ENCODE measurements at places on chromosomes 1 and 21.

DNA sequence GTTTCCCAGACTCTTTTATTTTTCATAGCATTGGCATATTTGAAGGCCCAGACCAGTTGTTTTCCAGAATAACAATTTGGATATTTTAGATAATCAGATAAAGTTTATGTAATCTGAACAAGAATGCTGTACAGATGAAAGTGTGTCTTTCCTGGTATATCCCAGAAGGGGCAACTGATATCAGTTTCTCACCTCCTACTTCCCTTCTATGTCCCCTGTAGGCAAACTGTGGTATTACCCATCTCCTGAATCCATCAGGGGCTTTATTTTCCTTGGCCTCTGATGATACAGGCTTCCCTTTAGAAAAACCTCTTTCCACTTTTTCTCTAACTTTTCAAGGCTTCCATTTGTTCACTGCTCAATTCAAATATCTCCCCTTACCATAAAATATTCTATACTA lies 87.5 kb upstream of the RGS1 start:
- no peak for DNase-seq

DNA sequence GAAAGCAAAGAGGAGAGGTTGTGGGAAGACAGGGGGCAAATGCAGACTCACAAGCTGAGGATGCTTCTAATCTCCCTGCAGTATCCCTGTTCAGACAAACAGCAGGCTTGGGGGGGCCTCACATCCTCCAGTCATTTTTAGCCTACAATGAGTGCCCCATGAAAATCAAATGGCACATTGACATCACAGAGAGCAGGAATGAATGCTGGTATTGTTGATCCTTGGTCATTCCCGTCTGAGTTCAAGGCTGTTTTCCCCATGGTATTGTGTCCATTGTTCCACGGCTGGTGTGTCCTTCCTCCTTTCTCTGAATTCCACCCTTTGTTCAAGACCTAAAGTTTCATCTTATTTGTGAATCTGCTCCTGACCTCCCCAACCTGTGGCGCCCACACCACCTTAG lies 545.6 kb downstream of the AJAP1 start:
- no peak for DNase-seq

DNA sequence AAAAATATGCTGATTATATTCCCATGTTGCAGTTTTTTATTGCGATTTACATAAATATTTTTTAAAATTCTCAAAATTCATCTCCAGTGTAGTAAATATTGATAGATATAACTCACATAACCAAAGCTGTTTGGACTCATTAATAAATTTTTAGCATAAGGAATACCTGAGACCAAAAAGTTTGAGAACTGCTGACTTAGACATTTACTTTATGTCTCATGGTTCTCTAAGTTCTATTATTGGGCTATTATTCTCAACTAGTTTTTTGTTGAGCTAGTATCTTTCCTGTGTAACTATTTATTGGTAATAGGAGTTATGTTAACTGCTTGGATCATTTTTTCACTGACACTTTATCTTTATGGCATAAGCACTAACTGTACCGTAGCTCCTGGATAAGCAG lies 1069.6 kb downstream of the ADGRL2 start:
- no peak for DNase-seq

DNA sequence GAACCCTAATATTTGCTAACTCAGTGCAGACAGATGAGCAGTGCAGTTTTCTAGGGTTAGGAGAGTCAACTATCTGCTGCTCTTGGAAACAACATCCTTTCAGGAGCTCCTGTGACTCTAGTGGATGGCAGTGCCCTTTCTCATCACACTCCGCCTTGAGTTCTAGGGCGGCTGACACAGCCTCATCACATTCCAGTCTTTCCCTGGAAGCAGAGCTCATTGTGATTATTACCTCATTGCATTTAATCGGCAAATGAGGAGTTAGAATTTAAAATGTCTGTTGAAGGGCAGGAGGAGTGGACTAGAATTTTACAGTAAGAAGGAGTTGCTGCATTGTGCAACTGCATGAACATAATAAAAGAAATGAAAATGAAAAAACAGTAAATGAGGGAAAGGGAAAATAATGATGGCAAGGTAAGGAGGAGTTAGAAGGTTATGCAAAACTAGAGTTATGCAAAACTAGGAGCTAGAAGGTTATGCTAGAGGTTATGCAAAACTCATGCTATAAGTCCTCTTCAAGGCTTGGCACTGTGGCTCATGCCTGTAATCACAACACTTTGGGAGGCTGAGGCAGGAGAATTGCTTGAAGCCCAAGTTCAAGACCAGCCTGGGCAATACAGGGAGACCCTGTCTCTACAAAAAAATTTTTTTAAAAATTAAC lies 6.9 kb upstream of the PTGFRN start:
- DNase-seq, result no peak

GRCh38 chr1:5818755-5819154 lies 173.5 kb downstream of the NPHP4 start:
- no peak for DNase-seq

GRCh38 chr1:24905355-24905978 lies 24.6 kb downstream of the RUNX3 start:
- no peak for DNase-seq

DNA sequence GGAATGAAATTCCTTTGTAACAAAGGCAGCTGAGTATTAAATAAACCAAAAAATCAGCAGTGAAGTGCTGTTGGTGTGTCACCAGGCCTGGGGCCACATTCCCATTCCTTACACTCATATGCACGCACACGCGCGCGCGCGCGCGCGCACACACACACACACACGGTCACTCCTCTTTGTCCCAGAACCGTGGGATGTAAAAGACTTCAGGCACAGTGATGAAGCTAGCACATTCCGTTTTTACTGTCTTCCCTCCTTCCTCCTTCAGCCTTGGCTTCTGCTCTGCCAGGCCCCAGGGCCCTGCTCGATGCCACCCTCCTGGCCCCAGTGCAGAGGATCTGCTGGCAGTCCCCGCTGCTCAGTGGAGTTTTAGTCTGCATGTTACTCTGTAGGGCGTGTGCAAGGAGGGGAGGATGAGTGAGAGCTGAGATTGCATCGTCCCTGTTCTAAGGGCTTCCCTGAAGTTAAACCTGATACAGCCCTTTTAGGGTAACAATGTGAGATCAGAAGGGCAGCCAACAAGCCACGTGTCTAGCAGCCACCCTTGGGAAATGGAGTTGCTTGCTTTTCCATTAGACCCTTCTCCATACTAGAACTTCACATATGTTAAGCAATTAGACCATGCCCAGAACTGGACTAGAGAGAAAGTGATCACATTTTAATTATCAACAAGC lies 71.7 kb upstream of the WDR26 start:
- DNase-seq, result no peak

- DNase-seq, result no peak
Observed at GRCh38 chr1:237042526-237042891, 525 bp downstream of the RYR2 start.
